ENCODE measurements at places on chromosomes 3 and 15. TPM values are rescaled to one million over a fixed set of nuclear protein-coding genes. Genes with fewer than 3 reads are reported as not detected.

DNA sequence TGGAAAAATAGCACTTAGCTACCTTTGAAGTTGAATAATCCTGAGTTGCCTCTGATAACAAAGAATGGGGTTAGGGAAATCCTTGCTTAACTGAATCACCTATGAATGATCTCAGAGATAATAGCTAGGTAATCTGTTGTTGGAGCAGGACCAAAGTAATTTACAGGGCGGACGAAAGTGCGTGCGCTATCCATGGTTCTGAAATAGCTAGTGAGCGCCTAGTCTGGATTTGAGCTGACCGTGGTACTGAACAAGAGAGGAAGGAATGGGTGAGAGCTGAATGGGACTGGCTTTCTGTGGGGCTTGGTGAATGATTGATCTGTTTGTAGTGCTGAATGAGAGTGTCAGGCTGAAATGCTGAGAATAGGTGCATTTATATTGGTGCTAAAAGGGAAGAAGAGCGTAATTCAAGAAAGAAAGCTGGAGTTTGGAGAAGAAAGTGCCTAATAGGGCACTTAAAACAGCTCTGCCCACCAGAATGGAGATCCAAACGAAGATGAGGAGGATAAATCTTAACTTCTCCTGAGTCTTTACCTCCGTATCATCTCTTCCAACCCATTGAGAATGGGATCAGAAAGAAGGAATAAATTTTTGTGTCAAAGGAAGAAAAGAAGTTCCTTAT lies 10.1 kb downstream of the SCN10A start:
- no peaks in the 10 kb centered on the region for H3K27me3 ChIP-seq
- no peaks in the 10 kb centered on the region for H3K36me3 ChIP-seq
- no peak for DNase-seq
- H3K27ac ChIP-seq, result no peak overlapping the region
- no peak overlapping the region for H3K4me3 ChIP-seq
- H3K4me1 ChIP-seq, result no peaks in the 10 kb centered on the region

GRCh38 chr3:153295901-153296300 lies 133.9 kb downstream of the RAP2B start:
- no peaks in the 10 kb centered on the region for H3K27me3 ChIP-seq
- DNase-seq, result no peak
- no peak overlapping the region for H3K4me3 ChIP-seq
- no peak overlapping the region for H3K27ac ChIP-seq
- no peaks in the 10 kb centered on the region for H3K36me3 ChIP-seq

GRCh38 chr3:50580683-50581458 lies 11.5 kb downstream of the HEMK1 start:
- DNase-seq, result no peak
- peaks cover 46% of the 10 kb centered on the region for H3K36me3 ChIP-seq
- no peak overlapping the region for H3K4me3 ChIP-seq
- H3K4me1 ChIP-seq, result no peaks in the 10 kb centered on the region
- peak overlapping the region; percentile 51 for H3K27ac ChIP-seq

DNA sequence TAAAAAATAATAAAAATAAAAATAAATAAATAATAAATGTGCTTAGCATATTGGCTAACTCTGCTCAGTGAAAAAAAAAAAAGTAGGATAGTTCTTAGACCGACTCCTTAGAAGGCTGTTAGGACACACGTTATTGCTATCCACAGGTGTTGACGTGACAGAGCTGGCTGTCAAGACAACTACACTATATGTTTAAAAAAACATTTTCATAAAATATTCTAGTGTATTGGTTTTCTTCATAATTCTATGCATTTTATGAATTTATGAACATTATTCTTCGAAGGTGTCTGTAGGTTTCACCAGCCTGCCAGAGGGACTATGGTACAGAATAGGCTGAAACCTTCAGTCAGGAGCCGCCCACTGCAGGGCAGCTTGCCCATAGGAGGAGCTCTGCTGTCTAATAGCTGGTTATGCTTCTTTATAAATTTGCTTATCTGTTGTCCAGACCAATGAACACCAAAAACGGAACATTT lies 9.2 kb downstream of the TM4SF1 start:
- H3K36me3 ChIP-seq, result peaks cover 15% of the 10 kb centered on the region
- no peaks in the 10 kb centered on the region for H3K27me3 ChIP-seq
- H3K27ac ChIP-seq, result no peak overlapping the region
- no peak overlapping the region for H3K4me3 ChIP-seq

Gene NKIRAS1
- 8.7 TPM for total RNA-seq

All from ascending aorta (tissue), 2 donors.